ENCODE measurements at places on chromosomes 16 and 17.

DNA sequence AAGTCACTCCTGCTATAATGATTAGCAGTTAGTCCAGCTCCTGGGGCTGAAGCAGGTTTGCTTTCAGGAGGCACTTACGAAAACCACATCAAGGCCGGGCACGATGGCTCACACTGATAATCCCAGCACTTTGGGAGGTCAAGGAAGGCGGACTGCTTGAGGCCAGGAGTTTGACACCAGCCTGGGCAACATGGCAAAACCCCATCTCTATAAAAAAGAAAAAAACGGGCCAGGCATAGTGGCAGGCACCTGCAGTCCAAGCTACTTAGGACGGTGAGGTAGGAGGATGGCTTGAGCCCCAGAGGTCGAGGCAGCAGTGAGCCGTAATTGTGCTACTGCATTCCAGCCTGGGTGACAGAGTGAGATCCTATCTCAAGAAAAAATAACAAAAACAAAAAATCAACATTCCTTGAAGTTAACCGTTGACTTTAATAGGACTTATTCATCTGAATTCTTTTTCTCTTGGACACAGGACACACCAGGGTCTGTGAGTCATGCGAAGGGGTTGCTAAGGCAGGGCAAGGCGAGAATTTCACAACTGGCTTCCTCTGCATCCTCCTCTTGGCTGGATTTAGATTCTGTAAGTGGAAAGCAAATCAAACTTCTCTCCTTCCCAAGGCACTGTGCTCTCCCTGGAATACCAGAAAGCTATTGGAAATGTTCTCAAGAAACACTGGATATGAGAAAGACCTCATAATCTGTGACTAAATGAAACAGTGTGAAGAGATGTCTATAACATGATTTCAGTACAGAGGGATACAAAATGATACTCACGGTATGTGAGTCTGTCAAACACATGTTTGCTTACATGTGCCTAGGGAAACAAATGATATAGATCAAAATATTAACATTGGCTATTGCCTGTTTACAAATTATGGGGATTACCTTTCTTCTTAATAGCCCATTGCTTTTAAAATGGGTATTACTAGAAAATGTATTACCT is 99.5 kb downstream of the SYCE1L start:
- DNase-seq: peak; percentile 73

- DNase-seq: no peak
Measured at GRCh38 chr17:61127960-61128359, 271.7 kb upstream of the TBX2 start.

- DNase-seq: no peak
Measured at GRCh38 chr17:14156689-14157088, 80.0 kb downstream of the CDRT15 start.

DNA sequence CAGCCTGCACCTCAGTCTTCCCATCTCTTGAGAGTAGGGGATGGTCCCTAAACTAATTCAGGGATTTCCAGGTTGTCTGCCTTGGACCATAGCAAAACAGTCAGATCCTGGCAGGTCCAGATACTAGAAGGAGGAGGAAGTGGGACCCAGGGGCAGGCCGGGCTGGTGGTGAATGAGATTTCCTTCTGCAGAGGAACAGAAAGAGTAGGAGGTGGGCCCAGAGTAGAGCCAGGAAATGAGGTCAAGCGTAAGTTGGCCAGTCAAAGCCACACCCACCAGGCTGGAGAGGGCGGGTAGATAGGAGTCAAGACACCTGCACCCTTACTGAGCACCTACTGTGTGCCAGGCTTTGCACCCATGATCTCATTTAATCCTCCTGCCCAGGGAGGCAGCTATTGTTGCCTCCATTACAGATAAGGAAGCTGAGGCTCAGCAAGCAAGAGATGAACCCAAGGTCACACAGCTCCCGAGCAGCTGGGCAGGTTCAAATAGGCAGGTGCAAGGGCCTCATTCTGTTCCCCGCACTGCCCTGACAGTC is 2.6 kb downstream of the CDH5 start:
- no peak for DNase-seq

DNA sequence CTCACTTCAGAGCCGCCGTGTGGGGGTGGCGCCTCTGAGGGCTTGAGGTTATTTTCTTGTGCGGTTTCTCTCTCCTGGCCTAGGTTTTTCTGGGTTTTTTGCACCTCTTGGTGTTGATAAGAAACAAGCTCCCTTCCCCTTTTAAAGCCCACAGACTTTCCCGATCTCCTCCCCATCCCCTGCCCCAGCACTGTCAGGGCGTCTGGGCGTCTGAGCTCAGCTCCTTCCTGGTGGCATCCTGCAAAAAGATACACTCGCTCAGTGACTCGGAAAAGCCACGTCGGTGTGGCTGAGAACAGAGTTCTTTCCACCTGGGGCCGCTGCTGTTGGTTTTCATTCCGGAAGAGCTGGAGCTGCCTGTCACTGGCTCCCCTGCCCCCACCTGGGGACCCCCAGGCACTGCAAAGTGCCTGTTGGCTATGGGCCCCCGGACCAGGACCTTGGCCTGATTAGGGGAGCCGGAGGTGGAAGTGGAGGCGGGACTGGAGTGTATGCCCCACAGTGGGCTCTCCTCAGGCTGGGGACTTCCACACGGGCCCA is 14.5 kb downstream of the BAIAP2 start:
- no peak for DNase-seq

DNA sequence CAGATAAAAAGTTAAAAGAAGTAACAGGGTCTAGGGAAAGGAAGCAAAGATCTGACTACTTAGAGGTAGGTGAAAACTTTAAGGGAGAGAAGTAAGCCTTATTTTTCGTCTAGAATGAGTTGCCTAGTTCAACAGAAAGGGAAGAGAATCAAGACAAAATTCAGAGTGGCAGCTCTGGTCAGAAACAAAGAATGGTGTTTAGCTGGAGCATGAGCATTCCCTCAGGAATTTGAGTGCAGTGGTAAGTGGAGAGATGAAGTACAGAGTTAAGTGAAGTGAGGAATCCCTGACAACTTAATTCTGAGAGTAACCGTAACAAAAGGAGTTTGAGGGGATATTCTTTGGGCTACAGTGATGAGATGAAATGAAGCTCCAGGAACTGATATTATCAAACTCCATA is 11.5 kb downstream of the SMG6 start:
- DNase-seq: no peak

DNA sequence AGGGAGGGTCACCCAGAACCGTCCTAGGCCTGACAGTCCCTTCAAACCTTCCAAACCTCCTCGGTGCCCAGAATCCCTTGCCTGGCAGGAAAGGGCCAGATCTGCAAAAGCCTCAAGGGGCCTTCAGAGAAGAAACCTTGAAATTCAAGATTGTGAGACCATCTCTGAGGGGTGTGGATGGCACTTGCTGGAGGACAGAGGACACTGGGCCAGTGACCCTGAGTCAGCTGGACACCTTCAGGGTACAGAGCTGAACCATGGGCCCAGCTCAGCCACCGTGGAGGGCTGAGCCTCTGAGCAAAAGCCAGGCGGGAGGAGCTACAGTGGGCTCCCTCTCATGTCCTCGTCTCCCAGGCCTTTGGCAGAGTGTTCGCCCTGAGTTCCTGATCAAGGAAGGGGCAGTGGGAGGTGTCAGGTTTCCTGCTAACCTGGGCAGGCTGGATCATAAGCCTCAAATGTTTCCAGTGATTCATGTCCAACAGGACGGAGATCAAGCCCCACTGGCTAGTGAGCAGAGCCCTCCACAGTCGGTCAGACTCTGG is 3.0 kb downstream of the PDILT start:
- no peak for DNase-seq

DNA sequence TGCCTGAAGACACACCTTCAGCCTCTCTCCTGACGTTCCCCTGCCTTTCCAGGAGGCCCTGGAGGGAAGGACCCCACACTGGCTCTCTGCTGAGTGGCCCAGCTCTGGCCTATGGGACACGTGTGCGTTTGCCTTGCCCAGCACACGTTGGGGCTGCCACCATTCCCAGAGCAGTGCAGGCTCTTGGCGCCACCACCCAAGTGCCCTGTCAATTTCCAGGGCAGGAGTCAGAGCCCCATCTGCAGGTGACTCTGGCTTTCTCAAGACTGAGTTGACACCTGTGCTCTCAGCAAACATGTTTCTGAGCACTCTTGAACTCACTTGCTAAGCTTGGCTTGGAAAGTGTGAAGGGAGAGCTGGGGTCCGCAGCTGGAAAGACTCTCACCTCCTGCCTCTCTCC is 4.7 kb upstream of the IRF8 start:
- no peak for DNase-seq

- DNase-seq: no peak
Measured at GRCh38 chr16:74807052-74807646, 32.5 kb upstream of the FA2H start.

- DNase-seq: no peak
Measured at GRCh38 chr16:52671590-52671989, 124.6 kb upstream of the TOX3 start.

GRCh38 chr17:8117980-8118768 is at the start of gene ALOXE3:
TSS of gene ALOXE3 (minus strand) at chr17:8118514. CDS start at chr17:8117990, 524 bp downstream.
- DNase-seq: peak; percentile 68

DNA sequence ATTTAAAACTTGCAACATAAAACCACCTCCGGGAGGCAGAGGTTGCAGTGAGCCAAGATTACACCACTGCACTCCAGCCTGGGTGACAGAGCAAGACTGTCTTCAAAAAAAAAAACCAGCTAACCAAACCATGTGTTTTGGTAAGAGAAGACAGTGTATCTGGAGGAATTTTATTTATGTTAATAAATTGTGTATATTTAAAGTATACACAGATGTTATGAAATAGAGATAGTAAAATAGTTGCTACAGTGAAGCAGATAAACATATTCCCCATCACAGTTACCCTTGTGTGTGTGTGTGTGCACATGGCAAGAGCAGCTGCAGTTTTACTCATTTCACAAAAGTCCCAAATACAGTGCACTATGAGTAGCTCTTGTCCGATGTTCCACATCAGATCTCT is 54.8 kb upstream of the CRISPLD2 start:
- DNase-seq: no peak

DNA sequence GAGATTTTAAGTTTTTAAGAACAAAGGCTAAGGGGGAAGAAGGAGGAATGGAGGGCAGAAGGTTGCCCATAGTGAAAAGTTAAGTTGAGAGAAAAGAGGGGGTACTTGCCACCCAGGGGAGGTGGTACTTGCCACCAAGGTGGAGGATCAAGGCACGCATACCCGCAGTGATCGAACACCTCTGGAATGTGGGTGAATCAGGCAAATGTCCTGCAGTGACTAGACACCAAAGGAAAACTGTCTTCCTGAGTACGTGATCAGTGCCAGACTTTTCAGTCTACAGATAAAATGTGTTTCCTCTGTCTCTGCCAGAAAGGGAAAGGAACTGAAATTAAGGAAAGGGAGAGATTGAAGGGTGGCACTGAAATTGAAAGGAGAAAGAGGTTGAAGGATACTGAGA is 2285.3 kb downstream of the TP53TG3F start:
- peak; percentile 71 for DNase-seq

DNA sequence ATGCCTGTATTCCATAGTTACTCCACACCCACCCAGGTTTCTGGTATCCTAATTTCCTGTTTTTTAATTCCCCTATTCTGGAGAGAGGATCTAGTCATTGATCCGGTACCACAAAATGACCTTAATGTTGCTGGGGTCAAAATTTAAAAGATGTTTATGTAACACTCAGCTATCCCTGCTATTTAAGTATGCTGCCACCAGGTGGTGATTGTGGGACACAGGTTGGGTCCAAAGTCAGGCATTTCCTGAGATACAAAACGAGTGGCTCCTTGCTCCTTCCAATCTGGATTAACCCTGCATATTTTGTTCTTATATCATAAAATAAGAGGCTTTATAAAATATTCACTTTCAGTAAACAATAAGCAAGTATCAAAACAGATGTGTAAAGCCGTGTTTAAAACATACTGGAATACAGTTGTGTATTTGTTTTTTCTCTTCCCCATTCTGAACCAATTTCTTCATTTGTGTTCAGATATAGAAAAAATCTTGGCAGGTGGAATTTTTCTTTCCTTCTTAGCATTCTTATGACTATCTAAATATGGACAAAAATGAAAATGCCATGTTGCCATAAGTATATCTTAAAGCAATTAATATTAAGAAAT is 16.3 kb downstream of the HS3ST4 start:
- peak; percentile 26 for DNase-seq

DNA sequence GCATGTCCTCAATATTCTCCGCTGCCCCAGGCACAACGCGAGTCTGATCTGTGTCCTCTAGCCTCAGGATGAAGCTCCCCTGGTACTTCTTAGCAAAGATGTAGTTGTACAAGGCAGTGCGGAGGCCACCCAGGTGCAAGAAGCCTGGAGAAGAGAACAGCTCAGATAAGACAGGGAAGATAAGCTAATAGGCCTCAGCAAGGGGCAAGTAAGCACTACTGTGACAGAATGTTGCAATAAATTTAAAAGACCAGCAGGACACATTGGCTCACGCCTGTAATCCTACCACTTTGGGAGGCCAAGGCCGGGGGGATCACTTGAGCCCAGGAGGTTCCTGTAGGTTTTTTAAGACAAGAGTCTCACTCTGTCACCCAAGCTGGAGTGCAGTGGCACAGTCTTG is 5.0 kb downstream of the EARS2 start:
- no peak for DNase-seq

DNA sequence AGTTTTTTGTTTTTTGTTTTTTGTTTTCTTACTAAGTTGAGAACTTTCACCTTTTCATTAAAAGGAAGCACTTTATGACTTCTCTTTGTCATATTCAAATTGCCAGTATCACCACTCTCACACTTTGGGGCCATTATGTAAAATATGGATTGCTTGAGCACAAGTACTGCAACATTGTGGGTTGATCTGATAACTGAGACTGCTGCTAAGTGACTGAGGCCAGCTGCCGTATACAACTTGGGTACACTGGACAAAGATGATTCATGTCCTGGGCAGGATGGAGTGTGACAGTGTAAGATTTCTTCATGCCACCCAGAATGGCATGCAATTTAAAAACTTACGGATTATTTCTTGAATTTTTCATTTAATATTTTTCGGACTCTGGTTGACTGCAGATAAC is 7.8 kb downstream of the TTC19 start:
- DNase-seq: no peak

GRCh38 chr17:30381340-30381659 is 2.6 kb downstream of the CPD start:
- no peak for DNase-seq

DNA sequence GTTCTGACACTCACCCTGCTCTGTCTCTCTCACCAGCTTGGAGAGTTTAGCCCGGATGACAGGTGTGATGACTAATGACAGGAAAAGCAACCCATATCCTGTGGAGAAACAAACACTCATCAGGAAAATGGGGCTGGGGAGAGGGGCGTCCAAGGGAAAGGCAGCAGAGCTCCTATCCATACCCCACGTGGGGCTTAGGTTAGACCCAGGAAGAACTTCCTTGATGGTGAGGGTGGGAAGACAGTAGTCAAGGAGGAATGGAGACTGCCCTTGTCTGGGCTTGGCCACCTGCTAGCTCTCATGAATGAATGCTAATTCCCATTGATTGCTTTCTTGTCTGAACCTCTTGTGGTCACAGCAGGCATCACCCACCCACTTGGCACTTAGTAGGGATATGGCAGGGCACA is 3.8 kb downstream of the SLC46A1 start:
- DNase-seq: no peak

GRCh38 chr17:80647746-80648145 is 103.1 kb downstream of the RPTOR start:
- peak; percentile 66 for DNase-seq

- DNase-seq: no peak
Measured at GRCh38 chr17:15121426-15121825, 143.7 kb downstream of the PMP22 start.

Measured in urothelium cell line (cell line).